Type B pancreatic cell (in vitro differentiated cells): ENCODE measurements at places on chromosomes 12 and 14. TPM values are rescaled to one million over a fixed set of nuclear protein-coding genes. Genes with fewer than 3 reads are reported as not detected.

Gene FGF6
- total RNA-seq: not detected in 2 replicates

Gene OVCH1
- 1.0 and 3.2 TPM in 2 replicates for total RNA-seq

Gene PDE6H
- not detected in 2 replicates for total RNA-seq

Gene LRP1
- 96.4 and 138 TPM in 2 replicates for total RNA-seq

DNA sequence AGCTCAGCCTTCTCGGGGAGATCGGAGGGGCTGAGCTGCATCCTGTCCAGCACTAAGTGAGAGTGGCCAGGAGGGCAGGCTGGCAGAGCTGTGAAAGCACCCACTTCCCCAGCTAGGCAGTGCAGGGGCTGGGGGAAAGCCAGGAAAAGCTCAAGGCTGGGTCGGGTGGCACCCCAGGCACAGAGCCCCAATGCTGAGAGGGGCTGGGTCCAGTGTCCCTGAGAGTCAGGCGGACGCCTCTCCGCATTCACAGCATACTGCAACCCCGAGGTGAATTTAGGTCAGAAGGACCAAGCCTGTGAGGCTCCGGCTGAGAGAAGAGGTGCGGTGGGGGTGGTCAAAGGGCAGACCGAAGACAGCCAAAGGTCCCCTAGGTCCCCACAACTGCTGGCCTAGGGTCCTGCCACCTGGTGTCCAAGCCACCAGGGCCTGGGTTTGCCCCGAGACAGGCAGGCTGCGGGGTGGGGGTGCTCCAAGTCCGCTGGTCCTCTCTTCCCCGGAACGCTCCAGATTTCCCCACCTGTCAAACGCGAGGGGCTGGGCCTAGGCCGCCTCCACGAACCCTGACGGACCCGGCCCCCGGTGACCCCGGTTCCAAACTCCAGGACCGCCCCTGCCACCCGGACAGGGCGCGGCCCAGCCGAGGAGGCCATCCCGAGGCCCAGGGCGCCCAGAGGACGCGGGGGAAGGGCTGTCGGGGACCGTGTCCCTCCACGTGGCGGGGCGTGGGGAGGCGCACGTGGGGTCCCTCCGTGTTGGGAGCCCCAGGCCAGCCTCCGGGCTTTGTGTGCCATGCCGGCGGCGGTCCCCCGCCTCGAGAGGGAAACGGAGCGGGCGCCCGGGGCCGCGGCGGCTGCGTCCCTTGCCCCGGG, 527 bp downstream of the CAMKK2 start:
- peaks cover 18% of the 10 kb centered on the region for H3K4me1 ChIP-seq
- no peaks in the 10 kb centered on the region for H3K27me3 ChIP-seq
- peak overlapping the region; percentile 83 for H3K27ac ChIP-seq
- H3K36me3 ChIP-seq: peaks cover 5% of the 10 kb centered on the region

DNA sequence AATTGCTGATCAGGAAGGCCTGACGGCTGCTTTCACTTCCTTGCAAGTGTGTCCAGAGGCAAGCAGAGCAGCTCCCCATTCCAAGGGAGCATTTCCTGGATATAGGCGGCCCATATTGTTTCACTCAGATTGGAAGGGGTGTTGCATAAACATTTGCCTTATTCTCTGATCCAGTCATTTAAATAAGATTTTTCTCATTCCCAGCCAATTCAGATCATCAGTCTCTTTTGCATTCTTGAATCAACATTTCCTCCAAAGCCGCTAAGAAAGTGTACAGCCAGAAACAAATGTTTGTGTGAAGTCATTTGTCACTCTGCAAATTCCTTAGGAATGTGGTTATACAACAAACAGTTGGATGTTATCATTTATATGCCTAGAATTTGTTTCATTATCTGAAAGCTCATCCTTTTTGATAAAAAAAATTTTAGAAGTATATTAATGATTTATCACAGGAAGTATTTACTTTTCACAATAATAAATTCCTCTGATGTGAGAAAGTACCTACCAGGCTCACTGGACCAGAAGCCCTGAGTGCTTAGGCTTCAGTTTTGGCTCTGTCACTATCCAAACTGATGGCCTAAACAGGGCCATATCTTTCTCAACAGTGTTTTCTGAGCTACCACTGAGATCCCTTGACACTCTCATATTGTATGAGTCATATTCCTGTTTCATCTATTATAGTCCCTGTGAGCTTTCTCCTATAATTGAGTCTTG, 379.6 kb downstream of the CCDC91 start:
- H3K36me3 ChIP-seq: peaks cover 22% of the 10 kb centered on the region
- peak overlapping the region; percentile 20 for H3K4me3 ChIP-seq
- peaks cover 4% of the 10 kb centered on the region for H3K4me1 ChIP-seq
- no peak for DNase-seq
- H3K27ac ChIP-seq: peak overlapping the region; percentile 79

DNA sequence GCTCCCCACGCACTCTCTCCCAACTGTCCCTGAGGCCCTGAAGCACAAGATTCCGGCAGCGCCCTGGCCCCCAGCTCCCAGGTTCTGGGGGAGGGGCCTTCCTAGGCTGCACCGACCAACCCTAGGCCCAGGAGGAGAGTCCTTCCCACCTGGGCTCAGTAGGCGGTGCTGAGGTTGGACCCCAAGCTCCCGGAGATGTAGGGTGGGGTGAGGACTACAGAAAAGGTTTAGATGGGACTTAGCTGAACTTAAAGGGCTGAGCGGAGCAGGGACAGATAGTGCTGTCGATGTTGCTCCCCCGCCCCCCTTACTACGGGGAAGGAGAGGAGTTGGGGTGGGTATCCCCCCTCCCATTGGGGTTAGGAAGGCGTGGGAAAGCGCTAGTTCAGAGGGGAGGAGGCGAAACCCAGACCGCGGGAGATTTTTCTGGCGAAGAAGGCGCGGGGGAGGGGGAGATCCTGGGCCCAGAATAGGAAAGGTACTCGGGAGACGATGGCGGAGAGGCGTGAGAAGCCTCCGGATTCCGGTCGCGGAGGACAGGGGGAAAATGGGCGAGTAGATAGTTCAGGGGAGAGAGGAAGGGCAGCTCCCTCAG, 4.2 kb upstream of the BAZ2A start:
- no peak for DNase-seq
- H3K4me1 ChIP-seq: peaks cover 59% of the 10 kb centered on the region
- H3K27me3 ChIP-seq: no peaks in the 10 kb centered on the region
- peak overlapping the region; percentile 99 for H3K4me3 ChIP-seq
- peaks cover 15% of the 10 kb centered on the region for H3K36me3 ChIP-seq

DNA sequence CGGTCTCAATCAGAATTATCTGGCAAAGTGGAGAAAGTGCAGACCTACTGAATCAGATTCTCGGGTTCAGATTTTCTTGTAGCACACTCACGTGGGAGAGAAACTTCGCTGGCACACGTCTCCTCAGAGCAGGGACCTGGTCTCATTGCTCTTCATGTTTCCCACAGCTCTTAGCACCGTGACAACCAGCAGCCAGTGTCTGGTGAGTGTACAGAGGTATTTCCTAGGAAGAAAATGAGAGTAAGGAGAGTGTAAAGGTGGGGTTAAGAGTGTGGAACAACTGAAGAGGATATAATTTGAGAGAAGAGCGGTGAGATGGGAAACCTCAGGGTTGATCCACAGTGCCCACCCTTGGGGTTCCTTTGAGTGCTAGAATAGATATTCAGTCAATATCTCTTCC, 89.2 kb downstream of the ARF6 start:
- peaks cover 14% of the 10 kb centered on the region for H3K4me1 ChIP-seq
- H3K36me3 ChIP-seq: no peaks in the 10 kb centered on the region
- H3K27ac ChIP-seq: peak overlapping the region; percentile 5
- H3K4me3 ChIP-seq: no peak overlapping the region
- peaks cover 3% of the 10 kb centered on the region for H3K27me3 ChIP-seq

GRCh38 chr12:22284871-22285270, 49.6 kb downstream of the ST8SIA1 start:
- H3K4me1 ChIP-seq: no peaks in the 10 kb centered on the region
- no peak overlapping the region for H3K27ac ChIP-seq
- H3K36me3 ChIP-seq: peaks cover 14% of the 10 kb centered on the region
- peaks cover 37% of the 10 kb centered on the region for H3K27me3 ChIP-seq
- no peak overlapping the region for H3K4me3 ChIP-seq

- H3K27ac ChIP-seq: peak overlapping the region; percentile 93
- H3K27me3 ChIP-seq: peaks cover 3% of the 10 kb centered on the region
- H3K36me3 ChIP-seq: peaks cover 35% of the 10 kb centered on the region
These were observed 1.7 kb downstream of the ATF7IP start for GRCh38 chr12:14367040-14367661.

- no peaks in the 10 kb centered on the region for H3K4me1 ChIP-seq
- no peak overlapping the region for H3K4me3 ChIP-seq
- DNase-seq: peak; percentile 77
- peaks cover 3% of the 10 kb centered on the region for H3K27me3 ChIP-seq
- H3K36me3 ChIP-seq: peaks cover 3% of the 10 kb centered on the region
These were observed 45.6 kb downstream of the STAB2 start for GRCh38 chr12:103632554-103633216.

- no peak overlapping the region for H3K4me3 ChIP-seq
- H3K27ac ChIP-seq: no peak overlapping the region
- H3K36me3 ChIP-seq: no peaks in the 10 kb centered on the region
- no peak for DNase-seq
- no peaks in the 10 kb centered on the region for H3K27me3 ChIP-seq
These were observed 438.1 kb downstream of the FUT8 start for GRCh38 chr14:65850429-65851135.

DNA sequence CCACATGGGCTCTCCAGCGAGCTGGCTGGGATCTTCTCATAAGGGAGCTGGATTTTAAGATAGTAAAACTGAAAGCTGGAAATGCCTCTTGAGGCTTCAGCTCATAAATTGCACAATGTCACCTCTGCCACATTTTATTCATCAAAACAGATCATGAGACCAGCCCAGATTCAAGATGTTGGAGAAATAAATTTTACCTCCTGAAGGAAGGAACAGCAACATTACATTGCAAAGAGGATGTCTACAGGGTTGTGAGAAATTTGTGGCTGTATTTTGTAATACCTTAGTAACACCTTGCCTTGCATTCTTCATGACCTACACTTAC, 43.1 kb upstream of the KRR1 start:
- DNase-seq: no peak
- H3K27ac ChIP-seq: no peak overlapping the region
- H3K27me3 ChIP-seq: no peaks in the 10 kb centered on the region
- H3K4me1 ChIP-seq: peaks cover 38% of the 10 kb centered on the region
- H3K4me3 ChIP-seq: no peak overlapping the region

DNA sequence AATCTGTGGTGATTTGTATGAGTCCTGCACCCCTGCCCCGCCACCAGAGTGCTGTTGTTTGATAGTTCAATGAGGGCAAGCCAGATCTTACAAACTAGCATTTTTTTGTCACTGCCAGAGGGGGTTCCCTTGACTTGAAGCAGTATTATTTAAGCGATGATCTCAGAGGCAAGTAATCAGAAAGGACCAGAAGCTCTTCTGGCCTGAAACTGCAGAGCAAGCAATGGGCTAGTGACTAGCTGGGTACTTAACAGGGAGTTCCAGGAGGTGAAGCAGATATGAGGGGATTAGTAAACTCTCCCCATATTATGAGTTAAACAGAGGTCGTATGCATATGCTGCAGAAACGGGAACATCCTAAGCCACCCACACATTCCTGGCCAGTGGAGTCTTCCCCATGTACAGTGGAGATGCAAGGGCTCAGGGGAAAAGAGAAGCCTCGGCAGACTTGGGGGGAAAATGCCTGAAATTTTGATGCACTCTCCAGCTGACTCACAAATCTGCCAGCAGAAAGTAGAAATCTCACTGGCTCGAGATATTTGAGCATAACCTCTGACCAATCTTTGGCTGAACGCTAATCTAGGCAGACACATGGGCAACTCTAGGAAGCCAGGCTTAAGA, 8.3 kb upstream of the CRACR2A start:
- H3K27me3 ChIP-seq: peaks cover 27% of the 10 kb centered on the region
- H3K4me1 ChIP-seq: peaks cover 6% of the 10 kb centered on the region
- no peak overlapping the region for H3K4me3 ChIP-seq
- H3K27ac ChIP-seq: no peak overlapping the region
- H3K36me3 ChIP-seq: peaks cover 10% of the 10 kb centered on the region

- peaks cover 5% of the 10 kb centered on the region for H3K27me3 ChIP-seq
- peaks cover 6% of the 10 kb centered on the region for H3K4me1 ChIP-seq
- no peak for DNase-seq
- H3K36me3 ChIP-seq: no peaks in the 10 kb centered on the region
These were observed 53.8 kb downstream of the PHETA1 start for GRCh38 chr12:111314953-111315539.

DNA sequence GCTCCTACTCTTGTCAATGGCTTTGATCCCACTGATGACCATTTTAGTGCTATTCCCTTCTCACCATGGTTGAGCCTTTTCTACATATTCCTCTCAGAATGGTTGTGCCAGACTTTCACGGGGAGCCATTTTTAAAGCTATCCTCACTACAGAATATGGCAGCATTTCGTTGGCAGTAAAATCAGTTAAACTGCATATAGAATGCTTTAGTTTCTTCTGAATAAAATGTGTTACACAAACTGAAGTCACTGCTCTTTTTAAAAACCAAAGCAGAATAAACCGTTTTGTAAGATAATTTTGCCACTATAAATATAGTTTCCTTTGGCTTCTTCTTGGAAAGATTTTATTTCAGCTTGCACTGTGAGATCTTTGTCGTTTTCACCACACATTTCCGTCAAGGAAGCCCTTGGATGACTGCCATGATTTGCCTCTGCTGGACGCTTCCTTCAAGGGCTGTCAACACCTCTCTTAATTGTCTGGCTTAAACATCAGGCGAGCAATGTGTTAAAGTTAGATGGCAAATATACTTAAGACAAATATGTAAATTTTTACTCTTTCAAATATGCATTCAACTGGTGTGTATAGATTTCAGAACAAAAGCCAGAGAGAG, 624.2 kb downstream of the DIO2 start:
- no peak for DNase-seq
- no peak overlapping the region for H3K27ac ChIP-seq
- H3K4me1 ChIP-seq: peaks cover 10% of the 10 kb centered on the region
- no peaks in the 10 kb centered on the region for H3K27me3 ChIP-seq

GRCh38 chr14:20998674-20999366, at the start of gene SLC39A2:
Gene SLC39A2 (plus strand): TSS chr14:20999293. CDS start chr14:20999447, 154 bp downstream.
- peaks cover 15% of the 10 kb centered on the region for H3K36me3 ChIP-seq
- peaks cover 17% of the 10 kb centered on the region for H3K4me1 ChIP-seq
- peak within 1 kb of the TSS; percentile 96 for H3K27ac ChIP-seq
- no peak for DNase-seq
- H3K4me3 ChIP-seq: peak within 1 kb of the TSS; percentile 84
- H3K27me3 ChIP-seq: no peaks in the 10 kb centered on the region

DNA sequence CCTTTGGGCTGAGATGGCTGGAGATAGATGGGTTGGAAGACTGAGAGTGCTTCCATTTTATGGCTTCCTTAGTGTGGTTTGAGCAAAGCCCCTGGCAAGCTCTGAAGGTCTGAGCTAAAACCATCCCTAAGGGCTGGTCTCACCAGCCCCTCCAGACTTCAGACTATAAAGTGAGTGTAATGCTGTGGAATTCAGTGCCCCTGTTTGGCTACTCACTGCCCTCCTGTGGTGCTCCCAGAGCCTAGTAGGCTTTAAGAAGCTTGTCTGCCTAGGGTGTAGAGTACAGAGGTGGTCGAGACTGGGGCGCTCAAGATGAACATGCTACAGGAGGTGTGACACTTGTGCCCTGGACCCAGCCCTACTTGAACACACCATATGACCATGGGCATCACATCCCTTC, 246.7 kb upstream of the FKBP4 start:
- peaks cover 22% of the 10 kb centered on the region for H3K36me3 ChIP-seq
- H3K4me1 ChIP-seq: no peaks in the 10 kb centered on the region
- no peak overlapping the region for H3K4me3 ChIP-seq
- DNase-seq: no peak
- H3K27ac ChIP-seq: no peak overlapping the region

GRCh38 chr14:105286759-105287144, 14.0 kb downstream of the BRF1 start:
- DNase-seq: no peak
- H3K27ac ChIP-seq: no peak overlapping the region
- no peak overlapping the region for H3K4me3 ChIP-seq
- peaks cover 16% of the 10 kb centered on the region for H3K4me1 ChIP-seq
